ENCODE measurements at places on chromosomes 4 and X.

GRCh38 chr4:185623444-185624258 lies 88.3 kb upstream of the PDLIM3 start:
- DNase-seq, result no peak

GRCh38 chr4:132956962-132957361 lies 192.1 kb upstream of the PCDH10 start:
- DNase-seq, result peak; percentile 86

DNA sequence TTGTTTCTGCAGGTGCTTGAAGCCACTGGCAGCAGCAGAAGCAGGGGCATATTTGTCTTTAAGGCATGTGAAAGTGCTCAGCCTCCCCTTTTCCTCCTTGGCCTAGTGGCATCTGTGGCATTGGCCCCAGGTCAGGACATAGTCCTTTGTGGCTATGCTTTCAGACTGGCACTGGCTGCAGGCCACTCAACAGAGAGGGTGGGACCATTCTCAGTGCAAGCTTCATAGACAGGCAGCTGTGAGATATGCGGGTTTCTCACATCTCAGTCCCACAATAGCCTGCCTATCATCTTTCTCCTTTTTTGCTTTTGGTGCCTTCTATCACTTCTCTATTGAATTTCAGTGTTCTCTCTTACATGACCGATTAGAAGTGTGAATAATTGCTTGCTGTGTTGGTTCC lies 104.8 kb downstream of the ACTRT1 start:
- DNase-seq, result no peak

- no peak for DNase-seq
These were observed 13.9 kb downstream of the GABRB1 start for GRCh38 chr4:47045261-47045660.

DNA sequence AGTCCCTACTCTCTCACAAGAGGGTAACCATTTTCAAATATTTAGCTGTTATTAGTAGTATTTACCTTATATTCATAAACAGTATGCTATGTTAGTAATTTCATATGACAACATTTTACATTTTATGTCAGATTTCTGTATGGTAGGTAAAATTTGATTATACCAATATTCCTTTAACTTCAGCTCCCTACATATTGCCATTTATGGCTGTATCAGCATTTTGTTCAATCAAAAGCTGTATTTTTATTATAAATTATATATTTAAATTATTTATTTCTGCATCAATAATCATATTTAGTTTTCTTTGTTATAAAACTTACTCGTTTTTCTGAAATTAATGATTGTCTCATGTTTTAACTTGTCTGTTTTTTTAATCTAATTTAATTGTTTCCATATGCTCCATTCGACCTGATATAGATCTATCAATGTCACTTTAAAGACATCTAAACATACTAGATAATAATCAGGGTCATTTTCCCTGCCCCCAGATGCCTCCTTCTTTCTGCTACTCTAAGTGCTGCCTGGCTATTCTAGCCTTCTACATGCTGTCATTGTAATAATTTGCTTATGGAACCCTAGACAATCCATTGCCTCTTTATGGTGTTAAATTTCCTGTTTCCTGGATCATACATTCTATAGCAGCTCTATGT lies 1976.7 kb upstream of the ADGRL3 start:
- no peak for DNase-seq

DNA sequence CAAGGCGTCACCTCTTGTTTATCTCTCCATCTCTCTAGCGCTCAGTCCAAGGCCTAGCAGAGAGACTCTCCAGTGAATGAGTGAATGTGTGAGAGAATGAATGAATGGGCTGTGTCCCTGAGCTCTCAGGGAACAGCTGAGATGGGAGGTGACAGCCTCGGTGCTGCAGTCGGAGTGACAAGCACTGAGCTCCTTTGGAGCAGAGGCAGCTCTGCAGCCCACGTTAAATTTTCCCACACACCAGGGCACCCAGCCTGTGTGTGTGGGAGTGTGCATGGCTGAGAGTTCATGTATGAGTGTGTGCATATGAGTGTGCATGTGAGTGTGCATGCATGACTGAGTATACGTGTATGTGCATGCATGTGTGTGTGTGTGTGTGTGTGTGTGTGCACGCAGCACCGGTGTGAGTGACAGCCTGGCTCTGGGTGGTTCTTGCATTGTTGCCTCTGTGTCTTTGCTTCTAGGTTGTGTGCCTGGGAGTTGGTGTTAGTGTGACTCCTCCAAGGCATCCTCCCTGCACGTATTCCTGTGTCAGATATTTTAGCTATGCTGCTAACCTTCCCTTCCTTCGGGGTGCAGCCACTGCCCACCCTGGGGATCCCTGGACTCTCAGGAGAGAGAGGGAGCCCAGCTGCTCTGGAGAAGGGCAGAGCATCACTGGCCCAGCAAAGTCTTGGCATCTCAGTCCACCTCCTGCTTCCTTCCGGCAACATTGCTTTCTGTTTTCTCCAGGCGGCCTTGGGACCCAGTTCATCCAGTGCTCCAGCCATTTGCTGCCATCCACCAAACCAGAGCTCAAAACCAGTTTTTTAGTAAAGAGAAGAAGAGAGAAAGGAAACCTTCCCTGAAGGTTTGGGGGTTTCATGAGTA lies 98.6 kb downstream of the PPP2R2C start:
- peak; percentile 82 for DNase-seq

GRCh38 chr4:14841801-14842768 lies 160.2 kb upstream of the CPEB2 start:
- DNase-seq, result no peak

DNA sequence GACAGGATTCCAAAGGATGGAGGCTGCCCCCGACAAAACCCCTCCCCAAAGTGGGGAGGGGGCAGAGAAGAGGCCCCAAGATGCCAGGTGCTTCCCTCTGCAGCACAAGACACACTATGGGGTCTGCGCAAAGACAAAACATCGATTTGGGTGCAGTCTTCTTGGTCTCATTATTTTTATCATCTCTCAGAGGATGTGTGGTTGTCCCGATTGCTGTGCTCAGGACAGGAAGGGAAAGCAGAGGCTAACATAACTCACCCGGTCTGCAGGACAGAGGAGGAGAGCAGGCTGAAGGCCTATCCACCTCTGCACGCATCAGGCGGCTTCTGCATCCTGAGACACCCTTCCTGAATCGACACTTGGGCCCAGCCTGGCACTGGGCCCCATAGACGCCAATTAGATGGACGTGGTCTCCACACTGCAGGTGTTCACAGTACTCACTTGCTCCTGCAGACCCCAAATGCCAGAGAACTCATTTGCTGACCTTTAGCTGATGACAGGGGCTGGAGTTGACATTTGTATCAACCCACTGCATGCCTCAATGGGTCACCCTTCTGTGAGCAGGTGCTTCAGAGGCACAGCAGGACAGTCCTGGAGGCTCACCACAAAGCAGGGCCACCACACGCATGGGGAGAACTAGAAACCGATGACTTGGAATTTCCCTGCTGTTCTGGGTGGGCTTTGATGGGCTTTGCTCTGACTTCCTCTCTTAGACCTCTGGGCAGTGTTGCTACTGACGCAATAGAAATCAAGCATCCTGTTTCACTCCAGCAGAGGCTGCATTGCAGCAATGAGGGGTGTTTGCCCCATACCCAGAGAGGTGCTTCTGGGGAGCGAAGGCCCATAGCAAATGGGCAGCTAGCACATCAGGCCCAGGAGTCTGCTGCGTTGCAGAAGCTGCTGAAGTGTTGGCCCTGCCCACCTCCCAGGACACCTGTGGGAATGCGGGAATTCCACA lies 96.3 kb upstream of the ENPP6 start:
- DNase-seq, result no peak

DNA sequence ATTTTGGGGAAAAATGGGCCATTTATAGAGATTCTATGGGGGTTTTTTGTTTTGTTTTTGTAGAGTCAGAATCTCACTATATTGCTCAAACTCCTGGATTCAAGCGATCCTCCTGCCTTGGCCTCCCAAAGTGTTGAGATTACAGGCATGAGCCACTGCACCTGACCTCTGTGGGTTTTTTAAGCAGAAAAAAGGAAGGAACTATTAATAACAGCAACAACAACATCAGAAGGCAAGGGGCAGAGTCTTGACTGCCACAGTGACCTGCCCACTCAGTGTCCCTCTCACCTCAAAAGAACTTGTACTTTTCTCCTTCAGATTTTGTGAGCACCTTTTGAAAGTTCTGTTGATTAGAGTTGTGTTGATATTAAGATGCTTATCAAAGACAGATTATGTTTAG lies 48.1 kb downstream of the FNIP2 start:
- no peak for DNase-seq

DNA sequence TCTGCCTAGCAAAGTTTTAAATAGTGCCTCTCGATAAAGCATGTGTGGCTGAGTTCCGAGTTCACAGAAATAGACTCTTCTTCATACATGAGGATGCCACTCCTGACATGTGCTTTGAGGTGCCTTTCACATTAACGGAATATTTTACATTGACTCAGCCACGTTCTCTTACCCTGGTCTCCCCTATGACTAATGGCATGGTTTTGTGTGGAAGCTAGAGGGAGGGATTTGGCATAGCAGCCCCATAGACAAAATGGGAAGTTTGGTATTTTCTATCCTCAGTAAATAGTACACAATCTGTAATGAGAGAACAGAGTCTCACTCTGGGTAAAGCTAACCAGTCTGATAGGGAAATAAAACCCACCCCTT lies 68.9 kb downstream of the PCDH19 start:
- DNase-seq, result no peak

DNA sequence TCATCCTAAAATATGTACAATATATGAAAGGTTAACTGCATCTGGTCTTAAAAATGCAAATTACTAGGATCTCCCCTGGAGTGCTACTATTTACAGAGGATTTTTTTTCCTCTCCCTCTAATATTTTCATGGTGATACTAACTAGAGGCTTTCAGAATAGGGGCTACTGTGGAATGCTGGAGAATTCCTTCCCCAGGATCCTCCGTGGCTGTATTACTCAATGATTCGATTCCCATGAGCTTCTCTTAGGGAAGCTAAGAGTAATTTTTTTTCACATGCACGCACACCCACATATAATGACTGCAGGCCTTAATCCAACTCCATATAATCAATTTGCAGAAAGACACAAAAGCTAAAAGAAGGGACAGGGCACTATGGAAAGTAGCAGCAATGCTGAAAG lies 184.7 kb downstream of the ARHGAP6 start:
- no peak for DNase-seq

DNA sequence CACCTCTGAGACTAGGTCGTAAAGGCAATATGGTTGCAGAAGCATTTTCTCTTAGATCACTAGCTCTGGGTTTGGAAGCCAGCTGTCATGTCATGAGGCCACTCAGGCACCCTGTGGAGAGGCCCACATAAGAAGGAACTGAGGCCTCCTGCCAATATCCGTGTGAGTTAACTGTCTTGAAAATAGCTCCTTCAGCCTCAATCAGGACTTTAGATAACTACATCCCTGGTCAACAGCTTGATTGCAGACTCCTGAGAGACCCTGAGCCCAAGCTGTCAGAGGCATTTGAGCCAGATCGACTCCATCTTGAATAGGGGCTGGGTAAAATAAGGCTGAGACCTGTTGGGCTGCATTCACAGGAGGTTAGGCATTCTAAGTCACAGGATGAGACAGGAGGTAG lies 15.1 kb upstream of the REPS2 start:
- DNase-seq, result no peak

DNA sequence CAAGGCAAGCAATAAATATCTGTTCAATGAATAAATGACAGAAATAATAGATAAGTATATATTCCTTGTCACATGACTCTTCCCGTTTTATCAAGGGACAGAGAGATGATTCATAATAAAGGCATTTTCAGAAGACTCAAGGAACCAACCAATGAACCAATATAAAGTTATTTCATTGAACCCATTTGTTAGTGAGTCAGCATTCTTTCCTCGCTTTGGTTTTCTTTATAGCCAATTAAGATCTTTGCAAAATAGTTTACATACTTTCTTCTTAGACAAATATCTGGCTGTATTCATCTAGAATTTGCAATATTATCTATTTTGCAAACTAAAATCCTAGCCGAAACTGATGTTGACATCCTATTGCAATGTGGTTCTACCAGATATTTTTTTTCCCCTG lies 269.4 kb downstream of the IL15 start:
- no peak for DNase-seq

GRCh38 chrX:151391722-151392121 lies 5.3 kb upstream of the VMA21 start:
- DNase-seq, result no peak

- DNase-seq, result no peak
These were observed 11.6 kb downstream of the TACC3 start for GRCh38 chr4:1732911-1733310.

- DNase-seq, result peak; percentile 65
These were observed 8.1 kb upstream of the GPR119 start for GRCh38 chrX:130393451-130394074.

- peak; percentile 56 for DNase-seq
These were observed 729 bp upstream of the IRF2 start for GRCh38 chr4:184475096-184475461.

- no peak for DNase-seq
These were observed 75.8 kb downstream of the RS1 start for GRCh38 chrX:18596096-18596495.

GRCh38 chr4:2067446-2068197 lies 8.5 kb downstream of the NAT8L start:
- DNase-seq, result no peak

- no peak for DNase-seq
These were observed 11.7 kb upstream of the GAGE10 start for GRCh38 chrX:49291615-49292337.

- no peak for DNase-seq
These were observed 41.0 kb downstream of the MAP7D3 start for GRCh38 chrX:136210243-136210642.

GRCh38 chr4:89245459-89245858 lies 62.1 kb downstream of the GPRIN3 start:
- no peak for DNase-seq

DNA sequence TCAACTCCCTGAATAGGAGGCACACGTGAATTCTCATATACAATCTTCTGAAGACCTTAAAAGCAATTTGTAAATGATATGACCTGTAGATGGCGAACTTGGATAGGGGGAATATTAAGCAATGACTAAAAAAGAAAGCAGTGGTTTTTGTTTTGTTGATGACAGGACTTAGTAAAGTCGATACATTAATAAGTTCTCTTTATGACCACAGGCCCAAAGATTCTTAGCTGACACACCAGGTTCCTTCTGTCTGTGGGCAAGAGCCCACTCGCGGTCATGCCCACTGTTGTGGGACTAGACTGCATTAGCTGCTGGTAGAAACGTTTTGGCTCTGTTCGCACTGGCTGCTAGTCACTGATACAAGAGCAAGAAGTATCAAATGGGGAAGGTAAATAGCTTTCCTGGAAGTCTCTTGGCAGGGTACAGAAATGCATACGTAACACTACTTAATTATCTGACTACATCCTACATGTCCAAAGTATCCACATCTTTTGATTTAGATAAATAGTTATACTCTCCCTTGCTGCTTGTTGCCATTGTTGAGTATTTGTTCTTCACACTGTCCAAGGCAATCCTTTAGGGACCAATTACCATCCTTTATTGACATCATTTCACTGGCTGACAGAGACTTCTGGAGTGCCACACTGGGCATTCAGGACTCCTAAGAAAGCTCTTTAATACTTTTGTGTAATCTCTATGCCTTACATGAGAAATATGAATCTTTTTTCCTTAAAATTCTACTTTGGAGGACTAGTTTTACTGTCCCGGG lies 31.0 kb downstream of the ALPK1 start:
- peak; percentile 28 for DNase-seq

GRCh38 chr4:106585915-106586349 lies 217.4 kb upstream of the GIMD1 start:
- DNase-seq, result no peak

GRCh38 chr4:26400132-26400531 lies 79.3 kb downstream of the RBPJ start:
- no peak for DNase-seq

- DNase-seq, result peak; percentile 9
These were observed 134.2 kb downstream of the EIF4E start for GRCh38 chr4:98794565-98795205.

GRCh38 chr4:108941904-108942430 lies 179.1 kb upstream of the ETNPPL start:
- no peak for DNase-seq

GRCh38 chr4:5014007-5014682 lies 5.1 kb downstream of the CYTL1 start:
- no peak for DNase-seq
